Activated CD4-positive, alpha-beta T cell treated with anti-CD3 and anti-CD28 coated beads, Interleukin-2, amount 10 ng/mL, durations not matched to agents 24 days and 14 days (primary cell): ENCODE measurements at places on chromosomes 7 and 10. TPM values are rescaled to one million over a fixed set of nuclear protein-coding genes. Genes with fewer than 3 reads are reported as not detected.

DNA sequence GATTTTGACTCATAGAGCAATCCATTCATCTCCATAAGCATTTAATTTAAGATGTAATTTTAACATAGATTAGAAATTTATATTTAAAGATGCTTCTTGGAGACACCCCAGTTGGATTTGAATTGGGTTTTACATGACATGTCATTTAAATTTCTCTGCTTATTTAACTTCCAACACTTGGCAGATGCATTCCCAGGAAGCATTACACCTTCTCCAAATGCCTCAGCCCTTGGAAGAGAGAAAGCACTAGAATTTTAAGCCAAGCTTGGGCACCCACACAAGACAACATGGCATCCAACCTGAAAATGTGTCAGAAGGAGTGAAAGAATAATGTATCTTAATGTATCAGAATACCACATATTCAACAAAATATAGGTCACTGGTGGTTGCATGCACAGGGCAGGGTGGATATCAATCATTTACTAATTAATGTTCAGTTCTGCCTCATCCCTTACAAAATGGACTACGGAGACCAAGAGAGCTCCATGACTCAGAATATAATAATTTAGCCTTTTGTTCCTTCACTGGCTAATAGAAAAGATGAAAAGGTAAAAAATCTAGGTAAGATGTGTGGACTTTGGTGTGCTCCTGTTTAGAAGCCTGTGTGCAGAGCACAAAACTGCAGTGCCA, 541.7 kb upstream of the SORCS1 start:
- no peak overlapping the region for H3K4me3 ChIP-seq
- no peak overlapping the region for H3K27ac ChIP-seq
- H3K27me3 ChIP-seq, result no peaks in the 10 kb centered on the region
- no peak for DNase-seq
- H3K36me3 ChIP-seq, result no peaks in the 10 kb centered on the region

DNA sequence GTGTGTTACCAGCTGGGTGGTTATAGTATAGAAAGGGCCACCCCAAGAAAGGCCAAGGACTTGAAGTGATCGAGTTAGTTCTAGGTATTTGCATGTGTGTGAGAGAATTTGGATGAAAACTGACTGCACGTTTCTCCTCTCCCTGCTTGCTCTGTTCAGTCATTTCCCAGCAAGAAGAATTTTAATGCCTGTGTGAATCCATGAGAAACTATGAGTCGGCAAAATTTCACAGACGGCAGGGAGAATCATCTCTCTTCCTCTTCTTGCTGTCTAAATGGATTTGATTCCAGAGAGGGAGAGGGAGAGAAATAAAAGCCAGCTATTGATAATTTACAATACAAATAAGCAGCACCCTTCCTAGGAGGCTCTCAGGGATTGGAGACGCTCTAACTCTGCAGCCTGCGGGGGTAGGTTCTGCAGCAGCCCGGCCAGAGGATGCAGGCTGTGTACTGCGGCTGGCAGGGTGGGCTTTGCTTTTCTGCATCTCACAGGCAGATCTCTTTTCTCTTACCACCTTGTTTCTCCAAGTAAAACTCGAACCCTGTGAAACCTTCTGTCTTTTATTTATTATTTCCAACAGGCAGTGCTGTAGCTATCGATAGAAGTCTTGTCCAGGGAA, 183.6 kb downstream of the TCF7L2 start:
- DNase-seq, result no peak
- no peak overlapping the region for H3K27ac ChIP-seq
- H3K36me3 ChIP-seq, result no peaks in the 10 kb centered on the region
- H3K4me3 ChIP-seq, result no peak overlapping the region

- peak; percentile 97 for DNase-seq
- peak overlapping the region; percentile 45 for H3K27ac ChIP-seq
These were observed 29.6 kb downstream of the SKIDA1 start for GRCh38 chr10:21495752-21496342.

GRCh38 chr10:123553810-123554430, 112.2 kb upstream of the GPR26 start:
- no peak overlapping the region for H3K27ac ChIP-seq
- H3K4me3 ChIP-seq, result no peak overlapping the region
- no peaks in the 10 kb centered on the region for H3K36me3 ChIP-seq
- H3K4me1 ChIP-seq, result no peaks in the 10 kb centered on the region

DNA sequence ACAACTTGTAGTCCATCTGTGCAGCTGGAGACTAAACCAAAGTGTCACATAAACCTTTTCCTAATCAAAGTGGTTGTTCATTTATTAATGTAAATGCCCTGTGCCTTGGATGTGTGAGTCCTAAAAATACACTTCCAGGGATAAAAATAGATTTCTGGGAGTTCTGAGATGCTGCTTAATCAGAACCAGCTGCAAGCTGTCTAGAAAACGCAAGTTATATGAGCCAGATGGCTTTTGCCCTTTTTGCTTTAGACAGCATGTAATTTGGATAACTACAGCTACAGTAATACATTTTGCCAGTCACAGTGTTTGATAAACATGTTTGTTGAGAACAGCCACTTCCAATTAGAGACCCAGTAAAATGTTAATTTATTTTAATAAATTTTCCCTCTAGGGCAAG, 185.1 kb upstream of the PRPS1L1 start:
- H3K36me3 ChIP-seq, result no peaks in the 10 kb centered on the region
- DNase-seq, result no peak
- no peak overlapping the region for H3K27ac ChIP-seq
- H3K27me3 ChIP-seq, result peaks cover 2% of the 10 kb centered on the region
- no peak overlapping the region for H3K4me3 ChIP-seq

DNA sequence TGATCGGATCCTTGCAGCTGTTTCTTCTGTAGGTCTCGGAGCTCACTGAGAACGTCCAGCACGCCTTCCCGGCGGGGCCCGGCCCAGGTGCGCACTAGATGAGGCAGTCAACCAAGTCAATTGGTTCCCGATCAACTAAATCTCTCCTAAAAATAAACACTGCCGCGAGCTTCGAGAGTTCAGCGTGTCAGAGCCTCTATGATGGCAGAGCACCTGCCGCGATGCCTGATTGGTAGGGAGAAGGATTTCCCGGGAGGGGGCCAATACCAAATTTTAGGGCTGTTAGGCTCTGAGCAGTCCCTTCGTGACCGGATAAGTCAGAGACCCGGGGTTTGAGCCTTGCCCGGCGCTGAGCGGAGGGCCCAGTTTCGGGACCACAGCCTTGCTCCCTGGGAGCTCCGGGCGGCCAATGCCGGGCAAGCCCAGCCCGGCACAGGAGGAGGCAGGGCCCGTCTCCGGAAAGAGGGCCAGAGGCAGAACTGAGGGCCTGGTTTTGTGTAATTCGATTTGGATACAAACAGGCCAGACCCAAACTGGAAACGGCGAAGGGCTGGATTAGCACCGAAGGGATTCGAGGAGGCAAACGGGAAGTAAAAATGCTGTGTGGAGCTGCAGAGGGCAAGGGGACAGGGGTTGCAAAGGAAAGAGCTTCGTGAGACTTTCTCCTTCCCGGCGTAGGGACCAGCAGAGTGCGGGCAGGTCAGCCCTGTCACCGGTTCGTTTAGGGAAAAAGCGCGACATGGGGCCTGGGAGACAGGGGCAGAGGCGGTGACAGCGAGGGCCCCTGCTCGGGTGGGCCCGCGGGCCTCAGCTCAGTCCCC, 569 bp downstream of the SLC26A5 start:
- DNase-seq, result peak; percentile 58
- no peaks in the 10 kb centered on the region for H3K36me3 ChIP-seq
- H3K27ac ChIP-seq, result no peak overlapping the region
- peaks cover 61% of the 10 kb centered on the region for H3K27me3 ChIP-seq
- H3K4me3 ChIP-seq, result peak overlapping the region; percentile 81

DNA sequence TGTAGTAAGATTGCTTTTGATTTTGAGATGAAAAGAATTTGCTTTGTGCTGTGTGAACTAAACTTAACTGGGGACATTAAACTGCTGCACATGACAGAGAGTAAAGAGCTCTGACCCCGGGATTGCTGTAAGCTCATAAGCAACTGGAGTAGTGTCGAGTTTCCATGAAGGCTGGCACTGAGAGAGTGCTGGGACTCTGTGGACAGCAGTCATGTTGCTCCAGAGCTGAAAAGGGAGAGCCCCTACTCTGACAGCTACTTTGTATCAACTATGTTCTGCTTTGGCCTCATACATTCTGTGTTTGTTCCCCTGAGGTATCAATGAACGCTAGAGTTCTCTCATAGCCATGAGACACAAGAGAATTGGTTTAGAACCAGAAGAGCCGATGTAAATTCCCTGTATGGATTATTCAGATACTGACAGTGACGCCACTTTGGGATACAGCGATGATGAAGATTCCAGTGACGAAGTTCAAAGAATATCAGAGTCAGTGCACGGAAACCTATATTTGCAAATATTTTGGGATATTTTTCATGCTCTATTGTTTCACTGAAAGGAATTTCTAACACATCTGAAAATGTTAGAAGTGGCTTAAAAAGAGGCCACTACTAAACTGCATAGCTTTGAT, 185.9 kb upstream of the DKK1 start:
- no peaks in the 10 kb centered on the region for H3K4me1 ChIP-seq
- H3K4me3 ChIP-seq, result no peak overlapping the region
- H3K27me3 ChIP-seq, result no peaks in the 10 kb centered on the region
- H3K27ac ChIP-seq, result no peak overlapping the region

GRCh38 chr7:151426441-151426903, 13.5 kb downstream of the CRYGN start:
- DNase-seq, result no peak
- peaks cover 21% of the 10 kb centered on the region for H3K27me3 ChIP-seq
- peaks cover 21% of the 10 kb centered on the region for H3K4me1 ChIP-seq

PPP1R3C gene
- 0.14 and 0.21 TPM in 2 replicates for total RNA-seq

FAM237B gene
- total RNA-seq, result not detected in 2 replicates
